ENCODE measurements at places on chromosomes 1 and 21.

DNA sequence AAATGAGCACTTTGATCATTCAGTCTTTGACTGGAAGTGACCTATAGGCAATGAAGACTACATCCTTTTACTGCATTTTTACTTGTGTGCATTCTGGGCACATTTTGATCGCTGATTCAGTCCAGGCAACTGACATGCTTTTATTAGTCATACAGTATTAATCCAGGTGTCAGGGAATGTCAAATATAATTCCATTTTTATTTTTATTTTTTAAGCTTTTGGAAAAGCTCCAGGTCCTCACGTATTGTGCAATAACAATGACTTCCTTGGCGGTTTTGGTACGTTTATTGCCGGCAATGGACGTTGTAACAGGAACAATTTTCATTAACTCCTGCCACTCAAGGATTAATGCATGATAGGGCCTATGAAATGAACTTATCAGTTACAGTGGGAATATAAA is 302.6 kb upstream of the PTBP2 start:
- no peak for DNase-seq

DNA sequence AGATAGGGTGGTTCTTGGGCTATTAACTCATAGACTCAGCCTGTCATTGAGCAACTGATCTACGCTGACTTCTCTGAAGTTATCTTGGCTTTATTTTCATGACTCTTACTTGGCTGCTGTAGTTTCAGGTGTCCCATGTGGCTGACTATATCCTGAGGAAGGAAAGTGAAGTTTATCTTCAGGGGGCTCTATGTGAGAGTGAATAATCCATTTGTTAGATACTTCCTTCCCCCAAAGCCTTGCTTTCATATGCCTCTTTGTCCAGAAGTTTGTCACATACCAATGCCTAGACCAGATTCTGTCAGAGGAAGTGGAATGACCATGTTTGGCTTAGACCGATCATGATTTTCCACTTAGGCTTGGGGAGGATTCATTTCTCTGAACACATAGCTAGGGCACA is 27.9 kb upstream of the C1orf87 start:
- no peak for DNase-seq

DNA sequence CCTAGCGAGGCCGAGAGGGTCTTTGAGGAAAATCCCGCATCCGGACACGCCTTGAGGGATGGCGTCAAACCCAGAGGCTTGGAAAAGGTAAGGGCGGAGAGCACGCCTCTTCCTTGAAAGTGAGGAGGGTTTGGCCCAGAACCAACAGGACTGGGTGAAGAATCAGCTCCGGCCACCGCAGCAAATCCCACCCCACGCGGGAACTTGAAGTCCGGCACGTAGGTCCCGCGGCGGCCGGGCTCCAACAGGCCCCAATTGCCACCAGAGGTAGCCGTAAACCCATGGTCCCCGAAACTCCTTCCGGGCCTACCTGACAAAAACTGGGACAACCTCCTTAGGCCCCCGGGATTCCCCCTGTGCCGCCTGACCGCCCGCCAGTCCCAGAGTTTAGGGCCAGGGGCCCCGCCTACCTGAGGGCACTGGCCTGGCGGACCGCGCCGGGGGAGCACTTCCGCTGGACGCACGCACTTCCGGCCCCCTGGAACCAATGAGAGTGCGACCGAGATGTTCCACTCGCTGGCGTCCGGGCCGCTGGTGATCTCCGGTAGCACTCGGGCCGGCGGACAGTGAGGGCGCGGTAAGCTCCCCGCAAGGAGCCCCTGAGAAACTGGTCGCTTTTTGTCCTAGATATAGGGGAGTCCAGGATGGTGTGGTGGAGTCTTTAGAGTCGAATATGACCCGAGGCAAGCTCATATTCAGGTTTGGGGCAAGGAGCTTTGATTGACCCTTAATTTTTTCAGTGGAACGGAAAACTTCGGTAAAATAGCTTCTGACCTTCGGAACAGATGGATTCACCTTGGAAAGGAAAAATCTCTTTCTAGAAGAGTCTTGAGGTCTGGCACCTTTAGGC is at the start of the genes LZIC and NMNAT1:
TSS of gene LZIC (minus strand) at position 453 of the 850 bp plus-strand sequence. CDS start 6,772 bp downstream, outside the sequence.
TSS of gene NMNAT1 (plus strand) at position 537 of the 850 bp plus-strand sequence. CDS start 28,599 bp downstream, outside the sequence.
- DNase-seq = peak; percentile 25

GRCh38 chr1:21706151-21706835 is 37.1 kb upstream of the RAP1GAP start:
- no peak for DNase-seq

DNA sequence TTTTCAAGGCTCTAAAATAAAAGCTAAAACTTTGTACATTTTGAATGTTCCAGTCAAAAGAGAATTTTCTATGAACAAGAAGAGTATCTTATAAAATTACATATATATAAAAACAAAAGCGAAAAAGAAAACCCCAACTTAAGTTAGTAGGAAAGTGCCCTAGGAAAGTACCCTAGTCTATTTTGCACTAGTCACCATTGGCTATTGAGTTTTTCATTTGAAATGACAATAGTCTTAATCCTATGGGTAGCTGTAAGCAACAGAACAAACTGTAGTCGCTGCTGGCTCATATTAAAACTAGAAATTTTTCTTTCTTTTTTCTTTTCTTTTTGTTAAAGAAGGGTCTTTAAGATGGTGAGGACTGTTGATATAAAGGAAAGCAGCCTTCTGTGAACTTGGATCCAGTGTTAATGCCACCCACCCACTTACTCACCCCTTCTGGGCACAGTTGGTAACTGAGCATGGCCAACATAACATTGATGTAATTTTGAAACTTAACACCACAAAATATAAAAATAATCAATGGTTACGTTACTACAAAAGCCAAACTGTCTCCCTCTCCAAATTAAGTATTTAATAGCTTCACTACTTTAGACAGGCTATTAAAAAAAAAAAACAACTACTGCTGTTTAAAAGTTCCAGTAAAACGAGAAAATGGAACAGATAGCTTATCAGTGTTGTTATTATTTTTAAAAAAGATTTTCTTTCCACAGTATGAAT is 177.0 kb downstream of the EIF4G3 start:
- DNase-seq = no peak

GRCh38 chr1:233439721-233440120 is 112.2 kb downstream of the MAP3K21 start:
- no peak for DNase-seq

DNA sequence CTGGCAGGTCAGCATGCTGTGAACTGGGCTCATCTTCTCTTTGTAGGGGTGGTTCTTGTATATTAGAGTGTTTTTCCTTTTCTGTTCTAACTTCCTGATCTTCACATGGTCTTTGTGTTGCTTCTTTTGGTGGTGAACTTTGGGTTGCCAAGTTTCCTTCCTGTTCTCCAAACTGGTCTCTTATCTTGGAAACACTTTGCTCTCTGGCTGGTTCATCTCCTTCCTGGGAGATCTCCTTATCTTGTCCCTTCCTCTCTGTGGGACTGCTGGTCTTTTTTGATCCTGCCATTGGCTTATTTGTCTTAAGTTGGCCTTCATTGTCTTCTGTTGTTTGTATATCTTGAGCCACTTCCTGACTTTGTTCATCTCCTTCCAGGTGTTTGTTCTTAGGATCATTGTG is 2.1 kb downstream of the TCHHL1 start:
- no peak for DNase-seq

DNA sequence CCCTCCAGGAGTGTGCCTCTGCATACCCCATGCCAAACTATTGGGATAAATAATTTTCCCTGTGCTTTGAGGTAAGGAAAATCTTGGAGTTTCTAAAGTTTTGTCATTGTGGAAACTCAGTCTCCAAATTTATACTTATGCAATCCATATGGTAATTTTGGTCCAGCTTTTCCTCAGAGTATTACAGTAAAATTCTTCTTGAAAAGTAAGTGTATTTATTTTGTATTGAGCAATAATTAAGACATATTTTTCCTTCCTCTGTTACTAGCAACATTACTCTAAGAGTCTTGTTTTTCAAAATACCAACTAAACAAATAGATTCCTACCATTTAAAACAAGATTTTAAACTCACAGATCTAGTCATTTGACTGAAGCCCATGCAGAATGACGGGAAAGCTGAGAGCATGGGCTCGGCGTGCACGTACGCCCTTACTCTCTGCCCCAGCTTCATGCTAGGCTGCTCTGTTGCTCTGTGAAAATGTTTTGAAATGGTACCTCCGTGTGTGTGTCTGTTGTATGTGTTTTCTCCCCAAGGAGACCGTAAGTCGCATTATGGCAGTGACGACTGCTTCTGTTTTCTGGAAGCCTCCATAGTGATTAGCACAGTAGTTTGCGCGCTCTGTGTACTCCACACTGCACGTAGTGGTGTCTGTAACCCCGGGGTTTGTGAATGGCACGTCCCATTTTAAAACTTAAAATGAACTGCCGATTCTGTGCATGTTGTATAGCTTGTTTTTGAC is 165.3 kb downstream of the SDCCAG8 start:
- DNase-seq = no peak

DNA sequence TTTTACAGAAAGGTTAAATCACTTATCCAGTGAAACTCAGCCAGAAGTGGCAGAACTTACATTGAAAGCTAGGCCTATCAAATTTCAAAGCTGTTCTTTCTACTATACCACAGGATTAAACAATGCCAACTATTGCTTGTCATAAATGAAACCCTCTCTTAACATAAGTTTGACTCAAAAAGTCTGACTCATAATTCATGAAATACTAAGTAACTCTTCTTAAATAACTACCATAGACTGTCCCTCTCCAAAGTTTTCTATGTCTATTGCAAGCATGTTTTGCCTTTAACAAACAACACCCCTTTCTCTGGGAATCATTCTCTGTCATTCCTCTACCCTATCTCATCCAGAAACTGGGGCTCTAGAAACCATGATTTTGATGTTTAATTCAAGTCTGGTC is 109.5 kb upstream of the UBE2U start:
- no peak for DNase-seq

DNA sequence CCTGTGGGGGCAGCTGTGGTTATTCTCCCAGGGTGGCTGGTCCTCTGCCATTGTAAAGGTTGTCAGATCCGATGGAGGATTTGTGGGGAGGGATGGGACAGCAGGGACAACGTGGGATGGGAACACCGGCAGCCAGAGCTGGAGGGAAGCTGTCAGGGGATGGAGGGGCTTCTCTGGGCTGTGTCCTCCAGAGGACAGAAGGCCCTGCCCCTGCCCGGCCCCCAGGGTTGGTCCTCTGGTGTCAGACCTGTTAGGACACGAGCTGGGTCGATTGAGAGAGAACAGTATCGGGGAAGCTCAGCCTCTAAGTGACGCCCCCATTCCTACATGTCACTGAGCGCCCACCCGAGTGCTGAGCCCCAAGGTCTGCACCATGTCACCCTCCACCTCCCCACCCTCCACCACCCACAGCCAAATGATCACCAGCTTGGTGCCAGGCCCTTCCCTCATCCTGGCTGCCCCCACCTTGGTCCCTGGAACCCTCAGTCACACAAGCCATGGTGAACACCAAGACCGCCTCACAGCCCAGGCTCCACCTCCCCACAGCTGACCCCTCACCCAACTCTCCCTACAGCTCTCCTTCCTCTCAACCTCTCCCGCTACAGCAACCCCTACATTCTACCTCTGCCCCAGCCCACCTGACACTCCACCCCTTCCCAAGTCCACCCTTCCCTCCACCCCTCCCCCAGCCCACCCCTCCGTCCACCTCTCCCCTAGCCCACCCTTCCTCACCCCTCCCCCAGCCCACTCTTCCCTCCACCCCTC is 244.4 kb downstream of the MATN1 start:
- DNase-seq = no peak

DNA sequence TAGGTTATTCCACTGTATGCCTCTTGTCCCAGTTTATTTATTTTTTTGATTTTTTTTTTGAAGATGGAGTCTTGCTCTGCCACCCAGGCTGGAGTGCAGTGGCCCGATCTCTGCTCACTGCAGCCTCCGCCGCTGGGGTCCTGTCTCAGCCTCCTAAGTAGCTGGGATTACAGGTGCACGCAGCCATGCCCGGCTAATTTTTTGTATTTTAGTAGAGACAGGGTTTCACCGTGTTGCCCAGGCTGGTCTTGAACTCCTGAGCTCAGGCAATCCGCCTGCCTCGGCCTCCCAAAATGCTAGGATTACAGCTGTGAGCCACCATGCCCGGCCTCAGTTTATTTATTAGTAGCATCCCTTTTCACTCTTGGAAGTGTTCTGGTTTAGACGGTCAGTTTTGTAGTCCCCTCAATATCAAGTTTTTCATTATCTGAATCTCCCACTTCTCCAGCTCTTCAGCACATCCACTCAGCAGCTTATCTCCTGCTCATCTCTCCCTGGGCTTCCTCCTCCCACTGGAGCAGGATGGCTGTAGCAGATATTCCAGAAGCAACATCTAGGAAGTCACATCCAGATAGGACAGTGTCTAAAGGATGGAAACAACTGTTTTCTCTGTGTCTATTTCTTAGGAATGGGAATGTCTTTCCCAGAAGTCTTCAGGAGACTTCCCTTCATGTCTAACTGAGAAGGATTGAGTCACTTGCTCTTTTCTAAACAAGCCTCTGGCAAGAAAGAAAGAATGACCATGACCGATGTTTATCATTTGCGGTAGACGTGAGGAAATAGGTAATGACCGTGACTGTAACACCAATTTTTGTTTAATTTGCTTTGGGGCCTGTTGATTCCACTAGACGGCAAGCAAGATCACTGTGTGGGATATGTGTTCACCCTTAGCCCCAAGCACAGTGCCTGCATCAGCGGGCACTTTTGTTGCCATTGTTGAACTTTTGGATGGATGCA is 14.4 kb downstream of the CCDC190 start:
- no peak for DNase-seq

GRCh38 chr1:33713058-33713877 is 150.6 kb upstream of the HMGB4 start:
- no peak for DNase-seq

Data from cortex of kidney (tissue), 1 donor.